Urothelium cell line (cell line): ENCODE measurements at places on chromosomes 3 and 15.
A peak's percentile ranks its signal among the peaks of the same experiment; 100 is the strongest.

DNA sequence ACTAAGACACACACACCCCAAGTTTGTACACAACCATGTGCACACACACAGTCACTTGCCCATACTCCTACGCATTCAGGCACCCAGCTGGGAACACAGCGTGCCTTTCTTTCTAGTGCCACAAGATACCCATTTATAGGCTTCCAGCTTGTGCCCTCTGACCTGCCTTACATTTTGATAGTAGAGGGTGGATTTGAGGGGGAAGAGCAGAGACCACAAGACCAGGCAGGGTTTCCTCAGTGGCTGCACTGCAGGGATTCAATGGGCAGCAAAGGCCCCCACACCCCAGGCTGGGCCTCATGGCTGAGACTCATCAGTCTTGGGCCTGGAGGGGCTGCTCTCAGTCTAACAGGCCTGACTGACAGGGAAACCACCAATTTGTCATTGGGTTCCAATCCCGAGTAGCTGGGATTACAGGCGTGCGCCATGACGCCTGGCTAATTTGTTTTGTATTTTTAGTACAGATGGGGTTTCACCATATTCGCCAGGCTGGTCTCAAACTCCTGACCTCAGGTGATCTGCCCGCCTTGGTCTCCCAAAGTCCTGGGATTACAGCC is 18.8 kb upstream of the ANKDD1A start:
- DNase-seq, result no peak

DNA sequence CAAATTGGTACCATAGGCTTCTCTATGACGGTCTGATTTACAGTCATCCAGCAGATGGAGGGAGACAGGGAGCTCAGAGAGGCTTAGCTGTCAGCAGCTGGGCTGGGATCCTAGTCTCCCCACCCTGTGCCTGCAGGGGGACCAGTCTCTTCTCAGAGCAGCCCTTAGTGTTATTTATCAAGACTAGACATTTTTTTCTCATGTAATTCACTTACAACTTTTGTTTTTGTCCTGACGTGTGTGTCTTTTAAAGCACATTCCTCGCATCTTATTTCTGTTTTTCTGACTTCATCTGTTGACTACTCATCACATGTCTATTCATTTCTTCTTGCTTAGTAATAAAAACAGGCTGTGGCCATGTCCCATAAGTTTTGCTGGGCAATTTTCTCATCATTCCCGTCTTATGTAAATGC is 116.1 kb downstream of the KLF13 start:
- DNase-seq, result peak; percentile 48

DNA sequence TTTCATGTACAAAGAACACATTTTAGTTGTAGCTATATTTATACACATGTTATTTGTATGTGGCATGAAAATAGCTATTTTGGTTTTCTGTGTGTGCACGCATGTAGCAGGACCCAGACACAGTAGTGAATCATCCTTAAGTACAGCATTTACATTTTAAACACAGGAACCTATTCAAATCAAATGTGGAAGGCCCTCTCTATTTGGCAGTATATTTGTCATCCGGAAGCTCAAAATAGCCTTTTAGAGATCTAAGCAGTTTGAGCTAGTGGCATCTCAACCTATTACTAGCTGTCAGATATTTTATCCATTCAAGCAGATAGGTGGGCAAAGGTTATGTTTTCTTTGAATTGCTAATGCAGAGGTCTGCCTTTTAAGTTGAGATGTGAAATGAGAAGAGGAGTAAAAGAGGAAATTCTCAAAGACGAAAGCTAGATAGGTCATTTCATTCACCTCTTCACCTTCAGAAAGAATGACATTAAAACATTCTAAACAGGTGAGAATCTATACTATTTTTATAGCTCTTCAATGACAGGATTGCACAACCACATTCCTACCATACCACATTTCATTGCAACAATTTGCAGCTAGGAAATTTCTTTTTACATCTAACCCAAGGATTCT is 46.3 kb upstream of the TIPARP start:
- no peak for DNase-seq

DNA sequence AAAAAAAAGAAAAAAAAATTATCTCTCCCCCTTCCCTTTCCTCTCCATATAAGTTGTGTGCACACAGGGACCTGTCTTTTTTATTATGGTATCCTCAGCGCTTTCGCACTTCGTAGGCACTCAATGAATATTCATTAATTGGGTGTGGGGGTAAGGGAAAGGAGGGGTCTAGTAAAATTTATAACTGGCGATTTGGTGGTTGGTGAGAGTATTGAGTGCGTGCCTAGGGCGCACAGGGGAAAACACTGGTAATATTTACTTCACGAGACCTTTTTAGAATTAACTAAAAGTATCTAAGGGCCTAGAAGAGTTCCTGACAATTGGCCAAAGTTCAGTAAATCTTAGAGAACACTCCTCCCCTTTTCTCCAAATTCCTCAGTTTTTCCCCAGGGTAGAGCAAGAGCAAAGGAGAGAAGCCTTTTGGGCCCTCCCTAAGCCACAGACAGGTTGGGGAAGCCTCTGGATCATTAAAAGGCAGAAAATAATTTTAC is 25.7 kb downstream of the TYRO3 start:
- DNase-seq, result no peak

- DNase-seq, result no peak
Observed at GRCh38 chr15:60389261-60390077, 8.3 kb downstream of the ANXA2 start.

- no peak for DNase-seq
Observed at GRCh38 chr3:12611117-12611516, 52.8 kb downstream of the RAF1 start.

- peak; percentile 91 for DNase-seq
Observed at GRCh38 chr15:100713163-100713867, 110.9 kb downstream of the ASB7 start.

- no peak for DNase-seq
Observed at GRCh38 chr15:93250950-93251349, 161.9 kb upstream of the RGMA start.

DNA sequence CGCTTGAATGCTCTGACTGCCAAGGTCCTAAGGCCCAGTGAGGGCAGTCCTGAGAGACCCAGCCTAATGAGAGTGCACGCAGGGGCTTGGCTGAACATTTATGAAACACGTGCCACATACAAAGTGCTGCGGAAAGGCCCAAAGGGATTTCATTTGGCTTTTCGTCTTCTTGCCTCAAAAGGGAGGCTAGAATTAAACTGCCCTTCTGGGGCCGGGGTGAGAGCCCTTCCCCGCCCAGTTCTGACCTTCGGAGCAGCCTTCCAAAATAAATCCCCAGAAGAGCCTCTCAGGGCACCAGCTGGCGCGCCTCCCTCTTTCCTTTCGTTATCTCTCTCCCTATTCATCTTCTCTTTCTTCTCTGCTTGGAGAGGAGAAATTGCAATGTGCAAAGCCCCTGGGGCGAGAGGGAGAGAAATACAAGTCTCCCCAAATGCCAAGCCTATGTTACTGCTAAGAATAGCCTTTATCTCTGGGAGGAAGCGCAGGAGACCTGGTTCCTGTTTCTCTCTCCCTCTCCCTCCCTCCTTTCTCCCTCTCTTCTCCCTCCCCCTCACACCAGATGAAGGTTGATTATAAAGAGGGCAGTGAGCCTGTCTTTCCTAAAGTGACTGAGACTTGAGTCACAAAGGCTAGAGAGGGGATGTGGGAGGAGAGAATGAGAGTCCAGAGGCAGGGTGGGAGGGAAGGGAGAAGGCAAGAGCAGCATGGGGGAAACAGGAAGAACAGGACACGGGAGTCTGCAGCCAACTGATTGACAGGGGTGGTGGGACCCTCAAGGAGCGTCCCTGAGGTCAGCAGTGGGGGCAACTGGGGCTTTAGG is 36.7 kb upstream of the NDUFB4 start:
- peak; percentile 52 for DNase-seq

DNA sequence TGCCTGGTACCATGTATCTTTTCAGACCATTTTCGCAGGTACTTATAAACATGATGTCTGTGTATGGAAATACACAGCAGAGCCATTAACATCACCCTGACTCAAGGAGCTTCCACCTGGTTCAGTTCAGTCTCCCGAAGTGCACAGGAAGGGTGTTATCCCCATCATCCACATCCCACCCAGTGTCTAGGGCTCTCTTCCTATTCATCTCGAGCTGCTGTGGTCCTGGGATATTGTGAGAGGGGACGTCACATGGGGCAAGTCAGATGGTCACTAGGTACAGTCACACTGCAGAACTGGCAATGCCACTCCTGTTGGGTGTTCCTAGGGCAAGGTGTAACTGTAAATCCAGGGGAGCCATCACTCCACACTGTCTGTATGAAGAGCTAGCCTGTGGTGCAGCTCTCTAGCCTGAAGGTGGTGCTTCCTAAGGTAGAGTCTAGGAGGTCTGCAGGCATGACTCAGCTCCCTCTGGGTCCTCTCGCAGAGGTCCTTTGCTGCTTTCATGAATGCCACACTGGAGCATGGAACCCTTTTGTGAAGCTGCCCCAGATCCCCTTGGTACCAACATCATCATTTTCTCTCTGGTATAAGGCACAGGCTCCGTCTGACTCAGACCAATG is 13.9 kb downstream of the ISLR2 start:
- DNase-seq, result peak; percentile 32
